ENCODE measurements at places on chromosomes 6 and 20.

GRCh38 chr6:119259027-119259426 is 90.5 kb downstream of the MAN1A1 start:
- no peak for DNase-seq

DNA sequence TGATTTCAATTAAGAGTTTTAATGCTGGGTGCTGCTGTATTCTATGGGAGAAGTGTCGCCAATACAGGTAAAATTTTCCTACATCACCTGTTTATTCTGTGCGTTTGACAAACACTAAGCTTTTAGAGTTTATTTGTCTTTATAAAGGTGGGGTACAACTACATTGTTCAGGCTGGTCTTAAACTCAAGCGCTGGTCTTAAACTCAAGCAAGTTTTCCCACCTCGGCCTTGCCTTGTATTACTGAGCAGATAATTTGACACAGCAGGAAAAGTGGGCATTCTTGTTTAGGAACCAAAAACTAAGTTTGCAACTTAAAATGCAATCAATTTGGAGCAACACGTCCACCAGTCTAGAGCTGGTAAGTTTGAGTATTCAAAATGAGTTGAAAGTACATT is 112.9 kb upstream of the BTN3A2 start:
- no peak for DNase-seq

GRCh38 chr20:57774111-57774880 is 64.5 kb upstream of the PMEPA1 start:
- no peak for DNase-seq

GRCh38 chr6:1736346-1737105 is 126.8 kb downstream of the FOXC1 start:
- DNase-seq = no peak

- no peak for DNase-seq
These were observed 999 bp upstream of the EHMT2 start for GRCh38 chr6:31898383-31899011.

DNA sequence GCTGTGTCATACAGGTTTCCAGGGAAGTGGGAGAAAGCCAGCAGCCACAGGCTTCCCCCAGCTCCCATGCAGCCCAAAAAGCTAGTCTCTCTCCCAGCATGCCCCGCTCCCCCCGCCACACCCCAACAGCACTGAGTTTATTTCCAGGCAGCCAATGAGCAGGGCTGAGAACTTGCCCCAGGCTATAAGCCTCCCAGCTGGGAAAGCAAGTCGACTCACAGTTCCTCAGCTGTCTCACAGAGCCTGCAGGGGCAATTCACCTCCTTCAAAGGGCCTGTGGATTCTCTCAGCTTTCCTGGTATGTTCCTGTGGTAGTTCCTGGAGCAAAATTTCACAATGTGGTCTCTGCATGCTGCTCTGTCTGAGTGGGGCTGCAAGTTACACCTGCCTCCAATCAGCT is 34.2 kb downstream of the PAX1 start:
- no peak for DNase-seq

GRCh38 chr20:47304287-47304686 is 52.2 kb downstream of the ZMYND8 start:
- DNase-seq = no peak

GRCh38 chr6:358432-358831 is 33.1 kb upstream of the IRF4 start:
- DNase-seq = no peak

- no peak for DNase-seq
These were observed 196.2 kb upstream of the SYNDIG1 start for GRCh38 chr20:24273251-24273650.

DNA sequence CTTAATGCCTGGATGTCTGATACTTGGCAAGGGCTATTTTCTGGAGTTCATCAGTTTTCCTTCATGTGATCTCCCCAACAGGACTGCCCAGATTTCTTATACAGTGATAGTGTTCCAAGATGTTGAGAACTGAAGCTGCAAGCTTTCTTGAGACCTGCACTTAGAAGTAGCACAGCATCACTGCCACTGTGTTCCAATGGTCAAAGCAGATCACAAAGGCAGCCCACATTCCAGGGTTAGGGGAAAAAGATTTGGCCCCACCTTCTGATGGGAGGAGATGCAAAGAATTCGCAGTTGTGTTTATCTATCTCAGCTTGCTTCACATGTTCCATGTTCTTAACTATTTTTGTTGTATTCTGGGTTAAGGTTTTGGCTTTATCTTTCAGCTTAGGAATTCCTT is 78.2 kb downstream of the GPX5 start:
- no peak for DNase-seq

DNA sequence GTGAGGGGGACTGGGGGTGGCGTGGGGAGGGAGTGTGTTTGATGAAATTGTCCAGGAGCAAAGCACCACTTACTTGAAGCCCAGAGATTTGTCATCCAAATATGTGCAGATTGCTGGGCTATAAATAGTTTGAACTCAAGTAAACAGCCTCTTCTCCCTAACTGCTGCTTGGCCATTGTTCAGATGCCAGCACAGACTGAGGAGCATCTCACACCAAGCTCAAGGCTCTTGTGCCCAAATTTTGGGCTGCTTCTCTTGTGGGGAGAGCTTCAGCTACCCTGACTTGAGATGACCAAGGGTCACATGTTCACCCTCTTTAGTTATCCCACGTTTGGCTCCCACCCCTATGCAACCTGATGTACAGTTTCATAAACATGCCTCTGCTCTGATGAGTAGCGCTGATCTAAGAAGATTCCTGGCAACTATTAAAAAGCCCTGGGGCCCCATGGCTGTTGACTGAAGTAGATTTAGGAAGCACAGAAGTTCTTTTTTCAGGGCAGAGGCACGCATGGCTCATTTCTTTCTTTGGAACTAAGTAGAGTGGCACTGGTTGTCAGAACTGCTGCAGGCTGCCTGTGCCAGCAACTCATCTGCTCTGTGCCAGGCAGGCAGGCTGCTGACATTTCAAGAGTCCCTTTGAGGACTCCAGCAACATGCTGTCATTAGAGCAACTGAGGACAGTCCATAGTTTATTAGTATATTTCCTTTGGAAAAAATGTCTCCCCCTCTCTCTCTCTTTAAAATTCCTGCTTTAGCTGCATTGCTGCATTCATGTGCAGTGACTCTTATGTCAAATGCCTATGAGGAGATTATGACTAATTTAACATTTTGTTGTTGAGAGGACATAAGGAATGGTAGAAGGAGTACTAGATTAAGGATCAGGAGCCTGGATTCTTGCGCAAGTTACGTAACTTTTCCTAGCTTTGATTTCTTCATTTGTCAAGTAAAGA is 9.6 kb upstream of the PKIG start:
- DNase-seq = no peak

- DNase-seq = no peak
These were observed 117.9 kb upstream of the AKAP12 start for GRCh38 chr6:151121900-151122299.

GRCh38 chr6:69105288-69105687 is 470.2 kb downstream of the ADGRB3 start:
- no peak for DNase-seq
